ENCODE measurements at places on chromosomes 2 and 18.

GRCh38 chr2:192971981-192972380 lies 777.2 kb upstream of the TMEFF2 start:
- DNase-seq, result no peak

DNA sequence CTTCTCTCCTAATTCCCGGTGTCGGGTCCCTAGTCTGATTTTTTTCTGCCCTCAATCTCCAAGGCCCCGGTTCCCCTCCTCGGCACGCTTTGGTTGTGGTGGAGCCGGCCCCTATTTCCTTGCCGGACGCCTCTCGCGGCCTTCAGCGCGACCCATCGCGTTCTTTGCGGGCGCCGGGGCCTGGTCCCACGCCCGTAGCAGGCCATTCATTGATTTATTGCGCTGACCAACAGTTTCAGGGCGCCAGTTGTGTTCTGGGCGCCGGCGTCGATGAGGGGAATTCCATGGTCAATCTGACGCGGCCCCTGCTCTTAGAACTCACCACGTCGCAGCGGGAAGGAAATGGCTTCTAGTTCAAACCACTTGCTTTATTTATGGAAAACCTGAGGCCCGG lies 396 bp downstream of the CNOT9 start:
- DNase-seq, result peak; percentile 74

DNA sequence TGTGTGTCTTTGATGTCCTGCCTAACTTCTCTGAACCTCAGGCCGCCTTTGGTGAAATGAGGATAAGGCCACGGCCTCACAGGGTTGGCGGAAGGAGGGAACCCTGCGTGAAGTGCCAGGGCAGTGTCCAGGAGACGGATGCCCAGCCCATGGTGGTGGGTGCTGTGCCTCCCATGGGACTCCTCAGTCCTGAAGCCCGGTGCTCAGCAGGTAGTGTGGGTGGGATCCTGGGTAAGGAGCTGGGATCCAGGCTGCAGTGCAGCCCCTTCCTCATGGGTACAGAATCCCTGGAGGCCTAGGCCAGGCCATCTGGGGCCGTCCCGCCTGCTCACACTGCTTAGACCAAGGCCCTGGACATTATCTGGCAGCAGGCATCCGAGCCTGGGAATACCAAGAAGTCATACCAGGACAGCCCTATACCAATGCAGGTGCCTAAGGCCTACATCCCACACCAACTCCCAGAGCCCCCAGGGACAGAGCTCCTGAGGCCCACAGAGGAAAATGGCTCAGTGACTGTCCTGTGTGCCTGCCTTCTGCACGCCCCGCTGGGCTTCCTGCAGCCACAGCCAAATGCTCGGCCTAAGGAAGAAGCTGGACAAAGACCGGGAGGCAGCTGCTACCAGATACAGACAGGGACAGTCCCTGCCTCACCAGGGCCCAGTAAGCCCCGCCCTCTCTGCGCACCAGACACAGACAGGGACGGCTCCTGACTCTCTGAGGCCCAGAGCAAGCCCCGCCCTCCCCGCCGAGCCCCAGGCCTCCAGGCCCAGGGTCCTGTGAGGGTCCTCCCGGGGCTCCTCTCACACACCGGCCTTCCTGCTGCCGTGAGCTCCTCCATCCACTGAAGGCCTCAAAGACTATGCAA lies 78.0 kb downstream of the NDUFA10 start:
- no peak for DNase-seq

- DNase-seq, result no peak
Measured at GRCh38 chr2:172273910-172274571, 153.3 kb upstream of the ITGA6 start.

DNA sequence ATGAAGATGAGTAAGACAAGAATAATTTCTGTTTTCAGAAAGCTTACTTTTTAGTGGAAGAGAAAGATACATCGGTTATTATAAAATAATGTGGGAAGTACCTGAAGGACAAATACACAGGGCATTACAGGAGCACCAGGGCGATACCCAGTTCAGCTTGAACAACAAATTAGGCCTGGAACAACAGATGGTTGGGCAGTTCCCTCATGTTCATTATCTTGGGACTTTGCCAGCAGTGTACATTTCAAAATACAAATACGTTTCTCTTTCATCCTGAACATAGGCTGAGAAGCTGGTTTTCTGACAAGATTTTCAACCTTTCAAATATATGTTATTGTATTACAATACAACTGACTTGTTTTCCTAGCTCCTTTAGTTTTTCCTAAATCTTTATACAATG lies 79.6 kb downstream of the TGIF1 start:
- DNase-seq, result no peak

DNA sequence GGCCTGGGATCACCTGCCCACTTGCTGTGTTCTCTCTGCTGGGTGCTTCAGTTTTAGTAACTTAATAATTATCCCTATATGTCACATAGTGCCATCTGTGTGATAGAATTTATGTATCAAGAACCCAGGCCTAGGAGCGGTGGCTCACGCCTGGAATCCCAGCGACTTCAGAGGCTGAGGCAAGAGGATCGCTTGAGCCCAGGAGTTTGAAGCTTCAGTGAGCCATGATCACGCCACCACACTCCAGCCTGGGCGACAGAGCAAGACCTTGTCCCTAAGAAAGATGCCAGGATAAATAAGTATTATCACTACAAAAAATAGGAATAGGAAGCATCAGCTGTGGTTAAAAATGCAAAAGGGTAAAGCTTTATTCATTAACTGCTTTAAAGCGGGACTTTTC lies 240.8 kb downstream of the FAM210A start:
- DNase-seq, result no peak

DNA sequence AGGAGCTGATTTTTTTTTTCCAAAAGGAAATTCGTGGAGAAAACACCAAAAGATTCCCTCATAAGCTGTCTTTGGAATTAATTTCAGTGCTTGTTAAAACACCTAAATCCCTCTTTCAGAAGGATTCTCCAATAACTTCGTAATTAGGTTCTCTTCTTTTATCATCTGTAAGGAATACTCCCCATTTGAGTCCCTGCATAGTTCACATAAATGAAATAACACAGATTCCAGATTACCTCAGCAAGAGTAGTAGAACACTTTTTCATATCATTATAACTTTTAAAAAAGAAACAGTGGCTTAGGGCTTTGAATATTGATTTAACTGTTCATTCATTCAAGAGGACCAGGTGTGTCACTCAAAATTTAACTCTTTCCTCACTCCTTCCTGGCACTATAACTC lies 55.5 kb downstream of the ARHGAP28 start:
- DNase-seq, result no peak

GRCh38 chr18:9726175-9726574 lies 18.1 kb downstream of the RAB31 start:
- no peak for DNase-seq

GRCh38 chr18:5317186-5317585 lies 21.7 kb upstream of the ZBTB14 start:
- no peak for DNase-seq

DNA sequence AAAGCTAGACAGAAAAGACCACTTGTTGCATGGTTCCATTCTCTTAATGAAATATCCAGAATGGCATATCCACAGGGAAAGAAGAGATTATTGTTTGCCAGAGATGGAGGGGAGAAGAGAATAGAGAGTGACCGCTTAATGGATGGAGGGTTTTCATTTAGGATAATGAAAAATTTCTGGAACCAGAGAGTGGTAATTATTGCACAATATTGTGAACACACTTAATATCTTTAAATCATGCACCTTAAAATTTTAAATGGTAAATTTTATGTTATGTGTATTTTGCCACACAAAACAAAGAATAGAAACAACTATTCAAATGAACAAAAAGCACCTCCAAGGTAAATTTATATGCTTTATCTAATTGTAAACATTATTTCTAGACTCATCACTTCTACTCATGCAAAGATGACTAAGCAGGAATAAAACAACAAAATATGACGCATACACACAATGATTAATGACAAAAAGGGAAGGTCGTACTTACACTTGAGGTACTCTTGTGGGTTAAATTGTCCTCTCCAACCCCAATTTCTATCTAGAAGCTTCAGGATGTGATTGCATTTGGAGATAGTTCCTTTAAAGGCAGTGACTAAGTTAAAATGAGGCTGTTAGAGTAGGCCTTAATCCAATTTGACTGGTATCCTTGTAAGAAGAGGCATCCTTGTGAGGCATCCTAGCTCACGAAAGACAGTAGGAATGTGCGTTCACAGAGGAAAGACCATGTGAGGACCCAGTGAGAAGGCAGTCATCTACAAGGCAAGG lies 18.7 kb upstream of the DHRS9 start:
- DNase-seq, result no peak

- DNase-seq, result no peak
Measured at GRCh38 chr2:117958186-117958585, 55.7 kb downstream of the CCDC93 start.

- DNase-seq, result no peak
Measured at GRCh38 chr2:86027196-86027921, 78.3 kb downstream of the POLR1A start.

GRCh38 chr2:242060212-242060835 lies 190.8 kb downstream of the RTP5 start:
- no peak for DNase-seq

- no peak for DNase-seq
Measured at GRCh38 chr2:64656379-64656778, 2.7 kb upstream of the SERTAD2 start.

DNA sequence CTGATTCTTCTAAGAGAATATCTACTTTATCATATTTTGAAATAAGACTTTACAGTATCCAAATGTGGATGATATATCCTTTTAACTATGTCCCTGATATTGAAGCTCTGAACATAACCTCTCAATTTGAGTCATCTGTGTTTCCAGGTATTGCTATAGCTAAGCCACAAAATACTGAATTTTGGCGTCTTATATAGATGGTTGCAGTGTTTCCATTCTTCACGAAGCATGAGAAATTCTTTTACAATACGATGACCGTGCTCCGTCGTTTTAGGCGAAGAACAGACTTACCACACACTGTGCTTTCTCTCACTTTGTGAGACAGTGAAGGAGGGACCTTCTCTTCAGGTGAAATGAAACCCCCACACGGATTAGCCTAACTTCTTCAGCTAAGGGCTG lies 45.3 kb downstream of the LRRFIP1 start:
- no peak for DNase-seq

DNA sequence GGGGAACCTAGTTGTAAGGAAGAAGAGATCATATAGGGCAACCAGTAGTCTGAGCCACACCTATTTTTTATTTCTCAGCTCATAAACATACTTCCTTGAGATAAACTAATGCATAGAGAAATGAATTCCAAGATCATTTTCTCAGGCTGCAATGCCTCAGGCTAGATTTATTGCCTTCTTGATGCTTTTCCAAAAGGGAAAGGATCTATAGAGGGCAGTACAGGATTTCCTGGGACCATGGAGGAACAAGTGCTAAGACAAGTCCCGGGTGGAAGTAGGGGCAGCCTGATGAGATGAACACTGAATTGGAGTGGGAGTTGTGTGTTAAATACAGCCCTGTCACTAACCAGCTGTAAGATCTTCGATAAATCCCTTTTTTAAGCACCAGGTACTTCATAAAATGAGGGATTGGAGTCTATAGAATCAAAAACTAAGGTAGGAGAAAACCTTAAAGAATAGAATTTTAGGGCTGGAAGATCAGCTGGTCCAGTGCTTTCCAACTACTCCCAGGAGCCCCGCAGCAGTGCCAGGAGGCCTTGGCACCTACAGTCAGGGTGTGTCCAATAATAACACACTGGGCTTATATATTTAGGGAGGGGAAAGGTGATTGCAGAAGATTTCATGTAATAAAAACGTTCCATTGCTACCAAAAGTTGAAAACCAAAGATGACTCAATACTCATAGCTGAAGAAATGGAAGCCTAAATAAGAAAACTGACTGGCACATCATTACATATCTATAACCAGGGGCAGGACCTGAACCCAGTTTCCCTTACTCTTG lies 58.1 kb downstream of the SERTAD2 start:
- DNase-seq, result no peak

DNA sequence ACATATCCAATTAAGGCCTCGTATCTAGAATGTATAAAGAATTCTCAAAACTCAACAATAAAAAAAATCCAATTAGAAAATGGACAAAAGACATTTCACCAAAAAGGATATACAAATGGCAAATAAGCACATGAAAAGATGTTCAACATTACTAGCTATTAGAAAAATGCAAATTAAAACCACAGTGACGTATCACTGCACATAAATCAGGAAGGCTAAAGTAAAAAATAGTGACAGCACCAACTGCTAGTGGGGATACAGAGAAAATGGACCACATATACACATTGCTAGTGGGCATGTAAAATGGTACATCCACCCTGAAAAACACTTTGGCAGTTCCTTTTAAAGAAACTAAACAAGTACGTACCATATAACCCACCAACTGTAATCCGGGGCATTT lies 59.7 kb downstream of the SMAD4 start:
- no peak for DNase-seq

DNA sequence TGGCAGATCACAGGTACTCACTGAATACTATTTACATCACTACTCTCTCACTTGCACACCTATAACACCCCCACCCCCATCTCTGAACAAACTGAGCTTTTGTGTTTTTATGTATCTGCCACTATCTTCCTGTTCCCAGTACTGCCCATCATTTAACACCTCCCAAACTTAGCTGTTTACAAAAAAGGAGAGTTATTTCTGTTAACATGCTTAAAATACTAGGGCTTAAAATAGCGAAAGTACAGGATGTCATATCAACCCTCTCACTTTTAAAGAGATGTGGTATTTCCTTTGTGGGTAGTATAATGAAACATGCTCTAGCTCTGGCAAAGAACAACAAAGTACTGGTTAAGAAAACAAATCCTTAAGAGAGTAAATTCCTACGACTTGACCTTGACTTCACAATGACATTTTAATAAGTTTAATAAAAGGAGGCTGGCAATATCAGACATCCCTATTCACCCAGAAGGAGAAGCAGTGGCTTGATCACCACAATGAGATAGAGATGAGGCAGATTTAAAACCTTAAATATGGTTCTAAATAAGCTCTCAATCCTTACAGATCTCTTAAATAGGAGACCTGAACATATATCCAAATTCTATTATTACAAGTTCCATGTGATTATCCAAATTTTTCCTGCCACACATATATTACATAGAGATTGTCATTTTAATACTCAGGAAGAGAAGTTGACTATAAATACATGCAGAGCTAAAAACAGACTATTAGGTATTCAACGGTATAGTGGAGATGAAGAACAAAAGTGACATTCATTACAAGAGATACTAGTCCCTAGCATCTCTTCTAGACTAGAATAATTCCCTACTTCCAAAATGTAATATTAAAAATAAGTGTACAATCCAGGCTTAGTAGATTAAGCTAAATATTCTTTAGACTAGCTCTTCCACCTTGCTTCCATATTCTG lies 36.9 kb downstream of the TRAK2 start:
- no peak for DNase-seq

- no peak for DNase-seq
Measured at GRCh38 chr2:202909394-202910192, 1.9 kb downstream of the WDR12 start.
